T-helper 22 cell (primary cell): ENCODE measurements at places on chromosomes 6 and 20.

DNA sequence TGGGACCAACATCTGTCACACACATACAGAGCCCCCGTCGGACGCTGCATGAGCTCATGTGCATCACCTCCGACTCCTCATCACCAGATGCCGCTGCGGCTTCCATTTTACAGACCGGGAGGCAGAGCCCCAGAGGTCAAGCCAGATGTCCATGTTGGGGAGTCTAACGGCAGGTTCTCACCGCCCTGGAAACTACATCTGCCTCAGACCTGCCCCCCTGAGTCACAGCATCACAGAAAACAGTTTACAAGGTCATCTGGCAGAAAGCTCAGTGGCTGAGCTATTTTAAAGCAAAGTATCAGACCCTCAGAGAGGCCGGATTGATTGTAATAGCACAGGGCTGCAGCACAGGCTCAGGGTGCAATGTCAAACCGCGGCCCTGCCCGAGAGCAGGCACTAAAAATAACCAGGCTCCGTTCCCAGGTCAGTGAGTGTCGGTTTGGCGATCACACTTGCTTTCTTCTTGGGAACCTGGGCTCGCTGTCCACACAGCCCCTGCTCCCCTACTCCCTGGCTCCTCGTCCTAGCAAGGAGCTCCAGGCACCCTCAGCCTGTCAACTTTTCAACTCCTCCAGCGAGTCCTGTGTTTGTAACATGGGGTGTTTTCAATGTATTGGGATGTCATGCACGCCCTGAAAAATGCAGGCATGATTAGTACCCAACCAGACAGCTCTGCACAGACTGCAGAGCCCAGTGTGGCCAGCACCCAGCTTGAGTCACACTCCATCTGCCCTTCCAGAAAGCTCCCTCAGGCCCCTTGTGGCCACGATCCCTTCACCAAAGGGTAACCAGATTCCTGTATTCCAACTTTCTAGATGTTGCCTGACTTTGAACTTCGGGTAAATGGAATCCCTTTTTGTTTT lies 264.5 kb downstream of the CDH4 start:
- no peak for DNase-seq

DNA sequence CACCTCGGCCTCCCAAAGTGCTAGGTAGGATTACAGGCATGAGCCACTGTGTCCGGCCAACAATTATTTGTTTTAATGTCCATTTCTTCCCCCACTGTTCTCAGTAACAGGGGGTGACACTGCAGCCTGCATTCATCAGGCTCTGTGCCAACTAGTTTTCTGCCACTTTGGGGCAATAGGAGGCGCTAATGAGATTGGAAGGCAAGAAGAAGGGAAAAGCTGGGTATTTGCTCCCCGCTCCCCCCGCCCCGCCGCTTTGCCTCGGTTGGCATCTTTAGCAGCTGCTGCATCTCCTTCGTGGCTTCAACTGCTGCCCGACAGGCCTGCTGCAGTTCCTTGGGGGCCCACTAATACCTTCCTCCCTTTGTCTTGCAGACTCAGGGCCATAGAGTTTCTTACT lies 35.0 kb upstream of the MDGA1 start:
- no peak for DNase-seq

GRCh38 chr6:96685702-96686101 lies 122.8 kb downstream of the FHL5 start:
- DNase-seq = no peak

GRCh38 chr20:4324611-4325243 lies 309.4 kb upstream of the RNF24 start:
- DNase-seq = no peak
